Globus pallidus (tissue), 1 donor: ENCODE measurements at places on chromosomes 5 and 9.
A peak's percentile ranks its signal among the peaks of the same experiment; 100 is the strongest.

DNA sequence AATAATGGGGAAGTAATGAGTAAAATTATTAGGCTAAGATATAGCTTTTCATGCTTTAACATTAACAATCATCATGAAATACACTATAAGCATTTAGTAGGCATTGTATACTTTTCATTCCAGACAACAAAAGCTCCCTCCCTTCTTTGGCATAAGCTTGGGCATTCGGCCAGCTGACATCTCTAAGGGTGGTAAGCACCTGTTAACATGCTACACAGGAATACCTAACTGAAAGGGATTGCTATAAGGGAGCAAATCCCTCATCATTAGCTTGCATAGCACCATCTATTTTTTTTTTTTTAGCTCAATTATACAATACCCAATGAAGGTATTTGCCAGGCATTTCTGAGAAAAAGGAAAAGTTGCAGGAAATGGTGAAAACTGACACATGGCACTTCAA is 16.6 kb downstream of the STRBP start:
- DNase-seq = no peak

GRCh38 chr5:121833617-121834016 is 18.1 kb upstream of the FTMT start:
- DNase-seq = no peak

DNA sequence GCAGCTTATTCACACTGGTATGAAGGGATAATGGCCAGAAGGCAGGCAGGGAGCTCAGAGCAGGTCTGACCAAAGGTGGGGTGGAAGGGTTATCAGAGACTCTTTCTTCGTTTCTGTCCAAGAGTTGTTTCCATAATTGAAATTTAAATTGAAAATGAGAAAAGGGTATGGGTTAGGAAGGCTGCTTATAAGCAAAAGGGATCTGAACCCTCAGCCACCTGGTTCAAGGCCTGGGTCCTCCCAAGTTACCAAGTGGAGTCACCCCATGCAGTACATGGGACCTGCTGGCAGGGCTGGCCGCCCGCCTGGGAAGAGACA is 17.8 kb downstream of the EEIG1 start:
- peak; percentile 22 for DNase-seq

DNA sequence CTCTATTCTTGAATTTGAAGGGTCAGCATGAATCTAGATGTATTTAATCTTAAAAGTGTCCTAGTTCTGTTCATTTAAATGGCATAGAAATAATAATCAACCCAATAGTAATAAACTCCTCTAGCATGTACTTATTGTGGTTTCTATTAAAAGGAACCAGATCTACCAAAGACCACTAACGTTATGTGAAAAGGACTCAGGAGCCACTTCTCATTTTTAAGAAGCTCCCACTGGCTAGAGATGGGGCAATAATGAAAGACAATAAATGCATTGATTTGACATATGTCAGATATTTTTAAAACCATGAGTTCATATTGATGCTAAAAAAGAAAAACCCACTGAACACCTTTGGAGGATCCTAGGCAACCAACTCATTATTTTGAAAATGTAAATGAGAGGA is 191.9 kb downstream of the ATP10B start:
- DNase-seq = no peak

GRCh38 chr9:28086881-28087280 is 513.6 kb upstream of the C9orf72 start:
- DNase-seq = no peak

DNA sequence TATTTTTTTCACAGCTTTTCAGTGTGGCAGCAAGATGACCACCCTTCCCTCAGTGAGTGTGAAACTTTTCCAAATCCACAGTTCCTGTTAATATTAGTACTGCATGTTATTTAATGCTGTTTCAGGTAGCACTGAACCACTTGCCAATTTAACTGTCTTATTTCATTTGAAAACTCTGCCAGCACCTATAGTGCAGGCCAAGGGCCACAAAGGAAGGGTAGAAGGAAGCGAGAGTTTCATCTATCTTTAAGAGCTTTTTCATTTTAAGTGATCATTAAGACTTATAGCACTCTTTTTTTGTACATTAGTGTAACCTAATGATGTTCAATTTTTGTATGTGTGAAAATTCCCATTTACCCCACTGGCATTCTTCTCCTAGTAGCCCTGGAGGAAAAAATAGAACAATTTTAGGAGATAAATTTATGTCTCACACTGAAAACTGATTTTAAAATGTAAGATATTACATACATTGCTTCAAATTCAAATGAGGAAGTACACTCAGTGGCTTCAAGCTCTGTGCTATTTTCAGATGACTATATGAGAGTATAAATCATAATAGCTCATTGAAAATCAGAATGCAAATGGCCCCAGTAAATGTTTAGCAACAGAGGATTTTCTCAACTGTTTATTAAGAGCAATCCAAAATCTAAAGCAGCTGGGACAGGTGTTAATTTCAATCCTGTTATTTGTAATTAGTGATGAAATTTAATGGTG is 820.5 kb downstream of the PTPRD start:
- DNase-seq = no peak

DNA sequence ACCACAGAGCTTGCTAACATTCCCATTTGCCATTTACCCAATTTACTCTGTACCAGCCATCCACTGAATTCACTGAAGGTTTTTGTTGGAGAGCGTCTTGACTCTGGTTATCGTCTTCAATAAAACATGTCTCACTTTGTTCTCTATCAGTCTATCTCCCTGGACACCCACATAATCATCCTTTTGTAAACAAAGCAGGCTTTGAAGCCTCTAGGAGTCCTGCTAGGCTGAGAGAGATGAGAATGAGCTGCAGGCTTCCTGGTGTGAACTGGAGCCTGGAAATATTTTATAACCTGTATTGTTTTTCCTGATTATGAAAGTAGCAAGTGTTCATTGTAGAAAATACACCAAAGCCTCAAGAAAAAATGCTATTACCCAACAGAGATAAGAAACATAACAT is 140.6 kb upstream of the ZNF366 start:
- peak; percentile 7 for DNase-seq

DNA sequence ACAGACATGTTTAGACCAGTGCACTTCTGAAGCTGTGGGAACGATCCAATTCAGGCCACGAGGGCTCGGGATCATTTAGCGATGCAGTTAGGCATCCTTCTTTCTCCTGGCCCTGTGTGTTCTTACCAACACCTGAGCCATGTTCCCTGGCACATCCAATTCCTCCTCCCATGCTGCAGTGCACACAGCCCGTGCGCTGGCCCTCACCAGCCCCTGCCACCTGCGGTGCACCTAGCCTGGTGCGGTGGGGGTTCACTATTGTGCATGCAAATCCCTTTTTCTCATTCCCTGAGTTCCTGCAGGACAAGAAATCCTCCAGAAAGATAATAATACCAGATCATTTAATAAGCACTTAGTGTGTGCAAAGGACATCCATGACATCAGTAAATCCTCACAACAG is 53.5 kb downstream of the NEURL1B start:
- no peak for DNase-seq

- no peak for DNase-seq
Observed at GRCh38 chr5:139925650-139926640, 117.2 kb downstream of the NRG2 start.

DNA sequence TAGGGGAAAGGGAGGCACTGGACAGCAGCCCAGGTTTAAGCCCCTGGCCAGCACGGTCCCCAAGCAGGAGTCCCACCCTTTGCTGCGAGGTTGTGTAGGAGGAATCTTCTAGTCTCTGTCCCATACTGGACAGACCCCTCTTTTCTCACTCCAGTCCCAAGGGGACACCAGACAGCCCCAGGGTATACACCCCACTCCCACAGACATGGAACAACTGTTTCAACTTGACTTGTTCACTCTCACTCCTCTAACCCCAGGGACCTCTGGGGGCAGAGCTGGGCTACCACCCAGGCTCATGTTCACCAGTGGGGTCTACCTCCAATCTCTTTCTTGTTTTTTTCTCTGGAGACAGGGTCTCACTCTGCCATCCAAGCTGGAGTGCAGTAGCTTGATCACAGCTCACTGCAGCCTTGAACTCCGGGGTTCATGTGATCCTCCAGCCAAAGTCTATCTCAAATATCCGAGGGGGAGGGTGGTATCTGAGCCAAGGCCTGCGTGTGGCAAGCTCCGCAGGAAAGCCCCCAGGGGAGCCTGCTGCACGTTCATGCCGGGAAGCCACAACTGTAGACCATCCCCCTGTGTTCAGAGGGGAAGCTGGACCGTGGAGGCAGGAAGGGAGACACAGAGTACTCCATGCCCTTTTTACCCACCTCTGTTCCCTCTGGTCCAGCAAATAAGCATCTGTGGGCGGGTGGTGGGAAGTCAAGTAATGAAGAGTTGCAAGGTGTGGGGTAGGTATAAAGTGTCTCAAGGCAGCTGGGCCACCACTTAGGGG is 1.8 kb downstream of the PTGES2 start:
- DNase-seq = no peak

DNA sequence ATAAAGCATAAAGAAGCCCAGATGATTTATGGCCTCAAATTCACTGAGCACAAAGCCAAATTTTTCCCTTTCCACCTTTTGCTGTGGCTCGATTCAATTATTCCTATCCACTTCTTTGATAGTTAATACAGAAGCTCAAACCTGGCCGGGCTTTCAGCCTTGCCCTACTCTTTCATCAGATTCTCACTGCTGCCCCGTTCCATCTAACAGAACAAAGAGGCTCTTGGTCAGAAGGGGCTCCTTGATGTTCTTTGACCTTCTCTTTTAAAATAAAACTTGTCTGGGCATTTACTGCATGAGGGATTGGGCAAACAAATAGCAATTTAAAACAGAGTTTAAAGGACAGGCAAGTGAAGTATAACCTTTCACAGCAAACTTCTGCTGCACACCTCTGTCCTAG is 9.8 kb downstream of the GRXCR2 start:
- no peak for DNase-seq

DNA sequence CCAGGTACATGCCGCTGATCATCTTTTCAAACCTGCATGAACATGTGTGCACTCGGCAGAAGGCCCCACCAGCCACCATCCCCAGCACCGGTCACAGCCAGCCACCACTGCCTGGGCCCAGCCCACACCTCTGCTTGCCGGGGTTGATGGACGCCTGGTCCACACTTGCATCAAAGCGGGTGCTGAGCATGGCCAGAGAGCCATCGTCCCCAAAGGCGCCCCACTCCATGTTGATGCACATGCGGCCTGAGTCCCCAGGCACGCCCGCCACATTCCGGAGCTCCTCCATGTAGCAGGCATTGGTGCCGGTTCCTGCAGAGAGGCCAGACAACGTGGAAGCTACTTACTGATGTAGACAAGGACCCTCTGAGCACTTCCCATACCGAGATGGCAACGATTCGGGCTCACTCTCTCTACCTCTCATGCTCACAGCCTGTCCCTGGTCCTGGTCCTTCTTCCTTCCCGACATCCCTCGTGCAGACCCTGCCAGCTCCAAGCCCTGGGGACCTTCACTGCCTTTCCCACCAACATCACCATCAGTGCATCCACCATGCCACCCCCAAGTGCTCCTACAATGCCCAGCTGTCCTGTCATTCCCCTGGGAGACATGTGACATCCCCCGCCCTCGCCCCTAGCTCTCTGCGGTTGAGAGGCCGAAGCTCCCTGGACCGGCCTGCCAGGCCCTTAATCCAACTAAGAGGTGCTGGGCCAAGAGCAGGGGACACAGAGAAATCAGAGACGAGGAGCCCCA is 17.2 kb downstream of the HK3 start:
- no peak for DNase-seq

GRCh38 chr5:42021923-42022322 is 96.8 kb downstream of the FBXO4 start:
- no peak for DNase-seq
